ENCODE measurements at places on chromosomes 13 and 19.

DNA sequence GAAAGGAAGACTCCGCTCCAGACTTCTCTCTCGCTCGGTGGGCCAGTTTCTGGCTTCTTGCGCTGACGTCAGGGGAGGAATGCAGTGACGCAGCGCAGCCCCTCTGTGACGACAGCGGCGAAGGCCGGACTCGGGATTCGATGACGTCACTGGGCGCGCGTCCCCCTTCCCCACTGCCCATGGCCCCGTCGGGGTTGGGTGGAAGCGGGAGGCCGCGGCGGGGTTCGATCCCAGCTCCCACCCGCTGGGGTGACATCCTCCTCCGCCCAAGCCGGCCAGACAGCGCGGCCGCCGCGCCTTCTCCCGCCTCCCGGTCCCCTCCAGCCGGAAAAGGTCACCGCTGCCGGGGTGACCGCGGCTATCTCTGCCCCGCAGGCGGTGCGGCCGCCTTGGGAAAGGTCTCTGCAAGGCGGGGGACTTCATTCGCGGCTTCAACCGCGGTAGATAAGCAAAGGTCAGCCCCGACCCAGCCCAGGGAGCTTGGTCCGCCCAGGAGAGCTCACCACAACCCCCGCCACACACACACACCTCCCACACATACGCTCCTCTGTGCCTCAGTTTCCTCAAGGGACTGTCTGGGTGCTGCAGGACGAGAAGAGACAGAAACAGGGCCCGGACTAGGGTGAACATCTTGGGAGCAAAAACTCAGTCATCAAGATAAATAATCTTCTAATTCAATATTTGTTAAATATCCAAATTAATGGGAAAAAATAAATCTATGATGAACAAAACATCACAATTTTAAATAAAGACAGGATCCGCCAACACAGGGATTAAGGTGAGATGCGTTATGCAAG is 844 bp upstream of the RFX1 start:
- DNase-seq, result no peak

GRCh38 chr13:40031031-40031430 is 375.6 kb downstream of the COG6 start:
- DNase-seq, result no peak

- no peak for DNase-seq
Observed at GRCh38 chr13:82747958-82748357, 1134.3 kb downstream of the SLITRK1 start.

DNA sequence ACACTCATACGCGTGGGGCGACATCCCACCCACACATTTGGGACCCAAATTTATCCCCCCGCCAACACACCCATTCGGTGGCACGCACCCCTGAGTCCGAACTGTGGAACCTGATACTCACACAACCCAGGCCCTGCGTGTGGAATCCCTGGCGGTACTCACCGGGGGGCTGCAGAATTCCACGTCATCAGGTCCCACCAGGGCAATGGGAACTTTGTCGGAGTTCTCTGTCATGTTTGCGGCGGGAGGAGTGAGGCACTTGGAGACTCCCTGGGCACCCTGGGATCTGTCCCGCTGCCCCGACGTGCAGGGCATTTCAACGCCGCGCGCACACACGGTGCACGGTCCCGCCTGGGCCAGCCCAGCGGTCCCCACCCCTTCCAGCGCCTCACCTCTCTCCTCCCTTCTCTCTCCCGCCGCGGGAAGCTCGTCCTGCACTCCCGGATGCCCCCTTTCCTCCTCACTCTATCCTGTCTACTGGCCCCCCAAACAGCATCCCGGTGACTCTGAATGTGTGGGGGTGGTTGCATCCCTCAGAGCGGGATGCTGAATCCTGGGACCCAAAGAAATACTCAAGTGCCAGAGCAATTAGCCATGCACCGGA is at the start of gene CNMD:
TSS of gene CNMD (minus strand) at position 353 of the 604 bp plus-strand sequence. CDS start at position 234, 119 bp downstream.
- no peak for DNase-seq

GRCh38 chr19:31249217-31249616 is 100.0 kb downstream of the TSHZ3 start:
- DNase-seq, result no peak

DNA sequence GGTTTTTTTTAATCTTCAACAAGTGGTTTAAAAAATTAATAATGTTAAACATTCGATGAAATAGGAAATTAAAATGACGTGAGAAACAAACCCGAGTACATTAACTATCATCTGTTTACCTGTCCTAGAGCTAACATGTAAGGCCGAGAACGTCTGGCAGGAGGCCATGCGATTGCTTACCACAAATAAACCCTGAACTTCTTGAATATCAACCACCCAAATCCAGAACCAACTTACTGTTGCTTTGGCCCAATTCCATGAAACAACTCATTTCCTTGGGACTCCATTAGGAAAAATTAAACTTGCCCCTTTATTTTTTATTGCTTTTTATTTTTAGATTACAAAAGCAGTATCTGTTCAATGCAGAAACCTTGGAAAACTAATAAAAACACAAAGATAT is 228.9 kb upstream of the IRS2 start:
- DNase-seq, result no peak

DNA sequence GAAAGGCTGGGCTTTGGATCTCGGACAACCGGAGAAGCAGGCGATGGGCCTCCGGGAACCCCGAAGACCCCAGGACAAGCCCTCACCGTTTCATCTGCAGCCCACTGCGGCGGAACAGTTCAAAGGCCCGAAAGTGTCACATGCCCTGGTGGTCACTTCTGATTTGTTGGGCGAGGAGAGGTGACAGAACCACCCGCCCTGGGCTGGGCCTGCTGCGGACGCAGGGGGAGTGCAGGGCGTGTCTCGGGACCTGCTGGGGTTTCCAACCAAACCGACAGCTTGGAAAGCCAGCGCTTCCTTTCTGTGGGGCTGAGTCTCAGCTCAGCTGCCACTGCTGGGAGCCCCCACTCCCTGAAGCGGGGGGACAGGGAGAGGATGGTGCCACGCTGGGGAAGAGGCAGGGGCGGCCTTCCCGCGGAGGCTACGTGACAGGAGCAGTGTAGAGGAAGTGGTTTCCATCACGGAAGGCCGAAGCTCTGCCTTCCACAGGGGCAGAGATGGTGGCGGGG is 22.8 kb upstream of the ZBTB7A start:
- DNase-seq, result no peak

DNA sequence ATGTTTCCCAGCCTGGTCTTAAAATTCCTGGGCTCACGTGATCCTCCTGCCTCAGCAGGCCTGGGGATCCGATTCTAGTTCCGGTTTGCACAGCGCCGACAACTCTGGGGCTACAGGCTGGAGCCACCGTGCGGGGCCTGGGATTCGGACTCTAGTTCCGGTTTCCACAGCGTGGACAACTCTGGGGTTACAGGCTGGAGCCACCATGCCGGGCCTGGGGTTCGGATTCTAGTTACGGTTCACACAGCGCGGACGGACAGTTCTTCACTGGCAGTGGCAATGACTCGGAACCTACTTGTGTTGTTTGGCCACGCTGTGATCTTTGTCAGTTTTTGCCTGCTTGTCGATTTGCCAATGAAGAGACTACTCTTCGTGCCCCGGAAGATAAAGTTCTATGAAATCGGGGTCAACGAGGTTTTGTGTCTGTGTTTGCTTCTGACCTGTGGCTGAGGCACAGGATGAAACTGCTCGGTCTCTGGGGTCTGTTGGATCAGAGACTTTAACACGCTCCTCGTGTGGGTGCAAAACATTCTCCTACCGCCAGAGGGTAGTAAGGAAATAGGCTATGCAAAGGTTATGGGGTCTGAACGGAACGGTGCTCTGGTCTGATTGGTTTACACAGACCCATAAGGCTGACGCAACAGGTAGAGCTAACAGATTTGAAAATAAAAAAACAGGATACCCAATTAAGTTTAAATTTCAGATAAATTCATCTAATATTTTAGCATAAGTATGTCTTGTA is 12.1 kb upstream of the ZSCAN1 start:
- no peak for DNase-seq

GRCh38 chr13:85592211-85592610 is 207.0 kb downstream of the SLITRK6 start:
- DNase-seq, result no peak

DNA sequence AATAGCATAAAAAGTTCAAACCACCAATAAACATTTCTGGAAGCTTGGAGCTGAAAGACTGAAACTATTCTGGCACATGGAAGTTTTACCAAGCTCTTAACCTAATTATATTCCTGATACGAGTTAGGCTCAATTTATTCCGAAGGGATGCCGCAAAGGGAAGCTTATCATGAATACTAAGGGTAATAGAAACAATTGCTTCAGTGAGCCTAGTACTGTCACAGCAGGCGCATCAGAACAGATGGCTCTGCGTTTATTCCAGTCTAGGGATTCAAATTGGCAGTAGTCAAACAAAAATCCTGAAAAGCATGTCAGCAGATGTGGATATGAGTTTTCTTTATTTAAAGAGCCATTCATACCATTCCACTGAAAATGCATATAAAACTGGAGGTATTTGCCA is 779.5 kb downstream of the GPC5 start:
- no peak for DNase-seq

GRCh38 chr19:16068696-16069259 is 7.5 kb upstream of the TPM4 start:
- DNase-seq, result no peak

- no peak for DNase-seq
Observed at GRCh38 chr13:99572921-99573320, 71.6 kb downstream of the TM9SF2 start.

DNA sequence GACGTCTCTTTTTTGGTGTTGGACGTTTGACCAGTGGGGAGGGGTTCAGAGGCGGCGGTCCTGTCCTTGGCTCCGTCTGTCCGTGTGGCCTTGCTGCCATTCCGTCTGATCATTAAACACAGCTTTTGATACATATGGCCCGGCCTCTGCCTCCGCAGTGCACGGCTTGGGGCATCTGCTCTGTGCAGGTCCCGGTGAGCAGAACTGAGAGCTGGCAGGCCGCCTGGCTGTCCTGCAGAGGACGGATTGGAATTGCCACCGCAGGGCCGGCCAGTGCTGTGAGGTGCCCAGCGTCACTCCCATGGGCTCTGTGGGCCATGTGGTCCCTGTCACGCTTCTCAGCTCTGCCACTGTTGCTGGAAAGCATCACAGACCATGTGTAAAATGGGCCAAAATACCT is 5.4 kb upstream of the TMPRSS9 start:
- no peak for DNase-seq

DNA sequence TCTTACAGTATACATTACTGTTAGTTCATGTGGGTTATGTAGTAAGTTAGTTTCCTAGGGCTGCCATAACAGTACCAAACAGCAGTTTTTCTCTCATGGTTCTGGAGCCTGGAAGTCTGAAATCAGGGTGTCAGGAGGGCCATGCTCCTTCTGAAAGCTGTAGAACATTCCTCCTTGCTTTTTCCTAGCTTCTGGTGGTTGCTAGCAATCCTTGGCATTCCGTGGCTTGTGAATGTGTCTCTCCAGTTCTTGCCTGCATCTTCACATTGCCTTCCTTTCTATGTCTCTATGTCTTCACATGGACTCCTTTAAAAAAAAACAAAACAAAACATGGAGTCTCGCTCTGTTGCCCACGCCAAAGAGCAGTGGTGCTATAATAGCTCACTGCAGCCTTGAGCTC is 95.4 kb downstream of the WDFY2 start:
- DNase-seq, result no peak

GRCh38 chr19:42207767-42208271 is 9.7 kb downstream of the DEDD2 start:
- DNase-seq, result no peak

- DNase-seq, result peak; percentile 16
Observed at GRCh38 chr13:114019367-114019766, 45.5 kb upstream of the C13orf46 start.

DNA sequence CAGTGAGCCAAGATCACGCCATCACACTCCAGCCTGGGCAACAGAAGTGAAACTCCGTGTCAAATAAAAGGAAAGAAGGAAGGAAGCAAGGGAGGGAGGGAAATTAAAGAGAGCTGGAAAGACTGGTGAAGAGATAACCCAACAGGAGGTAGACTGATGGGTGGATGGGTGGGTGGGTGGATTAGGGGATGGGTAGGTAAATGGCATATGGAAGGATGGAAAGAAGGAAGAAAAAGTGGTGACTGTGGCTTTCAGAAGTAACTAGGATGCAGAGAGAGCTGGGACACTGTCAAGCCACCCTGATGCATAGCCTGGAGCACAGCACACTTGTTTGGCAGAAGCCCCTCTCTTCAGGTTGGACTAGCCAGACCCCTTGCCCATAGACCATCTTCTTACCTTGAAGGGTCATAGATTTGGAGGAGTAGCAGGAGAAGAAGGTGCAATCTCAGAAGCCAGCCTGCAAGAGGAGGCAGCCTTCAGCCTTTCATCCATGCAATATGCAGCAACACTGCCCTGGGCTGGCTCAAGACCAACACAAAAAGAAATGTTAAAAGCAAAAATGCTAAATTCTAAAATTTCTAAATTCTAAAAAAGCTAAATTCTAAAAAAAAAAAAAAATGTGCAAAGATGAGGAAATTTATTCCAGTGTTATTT is 5.1 kb downstream of the IQCN start:
- DNase-seq, result no peak

GRCh38 chr19:35780717-35781116 is 5.4 kb downstream of the ARHGAP33 start:
- no peak for DNase-seq

DNA sequence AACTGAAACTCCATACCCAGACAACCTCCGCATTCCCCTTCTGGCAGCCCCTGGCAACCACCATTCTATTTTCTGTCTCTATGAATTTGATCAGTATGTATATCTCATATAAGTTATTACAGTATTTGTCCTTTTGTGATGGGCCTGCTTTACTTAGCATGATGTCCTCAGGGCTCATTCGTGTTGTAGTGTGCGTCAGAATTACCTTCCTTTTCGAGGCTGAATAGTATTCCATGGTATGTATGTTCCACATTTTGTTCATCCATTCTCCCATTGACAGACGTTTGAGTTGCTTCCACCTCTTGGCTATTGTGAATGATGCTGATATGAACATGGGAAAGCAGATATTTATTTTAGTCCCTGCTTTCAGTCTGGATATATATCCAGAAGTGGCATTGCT is 5.0 kb downstream of the PLEKHF1 start:
- no peak for DNase-seq

DNA sequence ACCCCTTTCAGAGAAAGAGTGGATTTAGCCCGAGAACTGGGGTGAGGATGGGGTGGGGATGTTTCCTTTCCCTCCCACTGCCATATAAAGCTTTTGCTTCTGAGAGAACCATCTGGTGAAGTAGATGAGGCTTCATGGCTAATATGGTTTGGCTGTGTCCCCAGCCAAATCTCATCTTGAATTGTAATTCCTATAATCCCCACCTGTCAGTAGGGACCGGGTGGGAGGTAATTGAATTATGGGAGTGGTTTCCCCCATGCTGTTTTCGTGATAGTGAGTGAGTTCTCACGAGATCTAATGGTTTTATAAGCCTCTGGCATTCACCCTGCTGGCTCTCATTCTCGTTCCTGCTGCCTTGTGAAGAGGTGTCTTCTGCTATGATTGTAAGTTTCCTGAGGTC is 270.9 kb downstream of the LMO7 start:
- DNase-seq, result no peak

- DNase-seq, result no peak
Observed at GRCh38 chr13:78372581-78372980, 230.8 kb downstream of the POU4F1 start.

- DNase-seq, result no peak
Observed at GRCh38 chr13:45989607-45990006, 62.9 kb downstream of the ZC3H13 start.

GRCh38 chr19:4103080-4103433 is 20.9 kb downstream of the MAP2K2 start:
- no peak for DNase-seq

- no peak for DNase-seq
Observed at GRCh38 chr13:40503966-40504591, 162.4 kb downstream of the FOXO1 start.

Measured in stimulated activated CD4-positive, alpha-beta T cell treated with anti-CD3 and anti-CD28 coated beads, Interleukin-12 subunit alpha, Interleukin-12 subunit beta, amount 100 ng/mL, for 24 hours (primary cell).